Stomach (tissue), 19 donors: ENCODE measurements at places on chromosomes 3 and 15. TPM values are rescaled to one million over a fixed set of nuclear protein-coding genes. Genes with fewer than 3 reads are reported as not detected.

The EPHB1 gene
- polyA plus RNA-seq = not detected

The RAP2B gene
- 4.7 TPM for polyA plus RNA-seq

The RGMA gene
- 4.6 TPM for polyA plus RNA-seq

The TMEM207 gene
- not detected for polyA plus RNA-seq

The TBC1D2B gene
- 12.4 TPM for polyA plus RNA-seq

The GTF2E1 gene
- 4.0 TPM for polyA plus RNA-seq

The GOLGA8J gene
- not detected for polyA plus RNA-seq

The LMCD1 gene
- 60.2 TPM for polyA plus RNA-seq

The ASB14 gene
- polyA plus RNA-seq = not detected

The FETUB gene
- not detected for polyA plus RNA-seq

The CHDH gene
- polyA plus RNA-seq = 1.7 TPM

The TMIE gene
- 1.0 TPM for polyA plus RNA-seq

The TNFAIP8L3 gene
- polyA plus RNA-seq = 12.5 TPM

The ARHGEF26 gene
- polyA plus RNA-seq = 5.1 TPM

The IQCF5 gene
- not detected for polyA plus RNA-seq

The RBPMS2 gene
- 9.5 TPM for polyA plus RNA-seq

The LRRC3B gene
- polyA plus RNA-seq = 1.5 TPM

The SLC22A13 gene
- not detected for polyA plus RNA-seq

The SKOR1 gene
- 0.20 TPM for polyA plus RNA-seq

The CXCR6 gene
- 0.31 TPM for polyA plus RNA-seq

The SCAANT1 gene
- polyA plus RNA-seq = not detected

The DUOXA2 gene
- 8.9 TPM for polyA plus RNA-seq

The FAM81A gene
- polyA plus RNA-seq = 0.31 TPM

The EPM2AIP1 gene
- 2.4 TPM for polyA plus RNA-seq

The CASR gene
- polyA plus RNA-seq = 0.03 TPM

The ACKR2 gene
- polyA plus RNA-seq = 0.30 TPM

The RPL15 gene
- 4,768 TPM for polyA plus RNA-seq

The ATP8B4 gene
- polyA plus RNA-seq = 0.95 TPM

The GOLGA8O gene
- polyA plus RNA-seq = 0.08 TPM

The FURIN gene
- 26.3 TPM for polyA plus RNA-seq

The TRPM1 gene
- polyA plus RNA-seq = not detected
